Ammon's horn (tissue), 1 donor: ENCODE measurements at places on chromosomes 3 and 15.

DNA sequence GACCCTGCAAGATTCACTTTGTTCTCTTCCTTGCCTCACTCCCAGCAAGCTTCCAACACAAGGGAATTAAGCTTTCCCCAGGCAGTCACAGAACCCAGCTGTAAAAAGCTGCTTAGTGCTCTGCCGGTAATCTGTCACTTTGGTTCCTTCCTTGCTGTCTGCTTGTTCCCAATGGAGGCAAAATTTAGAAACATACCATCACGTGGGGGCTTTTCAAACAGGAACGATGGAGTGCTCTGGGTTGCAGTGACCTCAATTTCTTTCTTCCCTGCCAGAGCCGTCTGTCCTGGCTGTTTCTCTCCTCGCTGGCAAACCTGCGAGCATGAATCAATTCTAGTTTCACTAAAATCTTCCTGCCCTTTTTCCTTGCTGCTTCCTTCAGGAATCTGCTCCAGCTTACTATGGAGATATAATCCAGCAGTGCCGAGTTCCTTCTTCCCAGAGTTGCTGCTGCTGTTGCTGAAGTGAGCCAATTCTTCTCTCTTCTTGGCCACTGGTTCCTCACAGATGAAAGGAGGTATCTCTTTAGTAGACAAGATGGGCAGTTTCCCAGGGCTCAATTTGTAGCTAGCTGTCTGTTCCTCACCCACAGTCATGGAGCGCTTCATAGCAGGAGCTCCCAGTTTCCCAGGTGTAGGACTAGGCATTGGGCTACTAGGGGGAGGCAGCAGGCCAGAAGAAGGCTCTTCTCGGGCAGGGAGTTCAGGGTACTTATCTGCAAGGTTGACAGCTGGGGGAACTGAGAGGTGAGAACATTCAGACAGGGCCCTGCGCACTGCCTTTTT, 88.1 kb downstream of the DHX30 start:
- DNase-seq = peak; percentile 72

GRCh38 chr3:155748611-155749365, 3.9 kb upstream of the PLCH1 start:
- DNase-seq = no peak

DNA sequence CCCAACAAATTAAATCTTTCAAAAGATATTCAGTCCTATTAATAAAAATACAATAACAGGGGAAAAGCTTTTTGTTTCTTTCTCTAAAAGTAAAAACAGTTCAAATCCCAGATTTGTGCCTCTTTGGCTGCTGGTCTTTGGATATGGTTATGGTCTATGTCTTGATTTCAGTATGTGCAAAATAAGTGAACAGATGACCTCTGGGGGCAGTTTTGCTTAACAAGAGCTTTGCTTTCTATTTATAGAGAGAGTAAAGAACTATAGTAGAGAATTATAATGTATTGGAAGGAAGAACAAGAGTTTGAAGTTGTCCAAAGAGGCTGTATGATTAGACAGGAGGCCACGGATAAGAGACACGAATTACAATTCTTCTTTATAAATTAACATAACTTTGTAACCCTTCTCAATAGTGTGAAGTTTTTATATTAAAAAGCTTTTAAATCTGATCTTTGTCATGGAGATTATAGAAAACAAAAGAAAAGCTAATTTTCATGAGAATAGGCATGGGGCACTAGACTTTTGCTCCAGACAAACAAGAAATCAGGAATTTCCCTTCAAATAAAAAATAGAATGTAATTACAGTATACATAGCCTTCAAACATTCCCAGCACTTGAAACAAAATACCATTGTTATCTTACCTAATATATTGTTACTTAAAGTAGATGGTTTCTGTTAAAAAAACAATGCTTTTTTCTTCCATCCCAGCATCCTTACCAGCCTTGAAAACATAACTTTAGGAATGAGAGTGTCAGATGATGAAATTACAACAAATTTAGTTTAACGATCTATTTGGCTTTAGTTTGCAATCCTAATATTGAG, 432.7 kb upstream of the ARHGEF26 start:
- DNase-seq = no peak

DNA sequence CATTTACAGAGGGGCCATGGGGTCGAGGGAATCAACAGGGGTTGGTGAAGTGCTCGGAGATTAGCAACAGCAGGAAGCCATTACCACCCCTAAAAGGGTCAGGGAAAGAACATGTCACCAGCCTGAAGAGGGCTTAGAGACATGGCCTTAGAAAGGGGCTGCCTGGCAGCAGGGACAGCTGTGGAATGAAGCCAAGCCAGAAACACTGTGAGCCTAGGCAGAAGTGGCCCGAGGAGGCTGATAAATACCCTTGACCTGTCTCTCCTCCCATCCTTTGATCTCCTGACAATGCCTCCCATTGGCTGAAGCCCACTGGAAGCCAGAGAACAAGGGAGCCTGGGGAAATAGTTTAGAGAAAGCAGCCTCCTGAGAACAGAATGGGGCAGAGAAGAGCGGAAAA, 31.4 kb downstream of the GPD1L start:
- DNase-seq = no peak

DNA sequence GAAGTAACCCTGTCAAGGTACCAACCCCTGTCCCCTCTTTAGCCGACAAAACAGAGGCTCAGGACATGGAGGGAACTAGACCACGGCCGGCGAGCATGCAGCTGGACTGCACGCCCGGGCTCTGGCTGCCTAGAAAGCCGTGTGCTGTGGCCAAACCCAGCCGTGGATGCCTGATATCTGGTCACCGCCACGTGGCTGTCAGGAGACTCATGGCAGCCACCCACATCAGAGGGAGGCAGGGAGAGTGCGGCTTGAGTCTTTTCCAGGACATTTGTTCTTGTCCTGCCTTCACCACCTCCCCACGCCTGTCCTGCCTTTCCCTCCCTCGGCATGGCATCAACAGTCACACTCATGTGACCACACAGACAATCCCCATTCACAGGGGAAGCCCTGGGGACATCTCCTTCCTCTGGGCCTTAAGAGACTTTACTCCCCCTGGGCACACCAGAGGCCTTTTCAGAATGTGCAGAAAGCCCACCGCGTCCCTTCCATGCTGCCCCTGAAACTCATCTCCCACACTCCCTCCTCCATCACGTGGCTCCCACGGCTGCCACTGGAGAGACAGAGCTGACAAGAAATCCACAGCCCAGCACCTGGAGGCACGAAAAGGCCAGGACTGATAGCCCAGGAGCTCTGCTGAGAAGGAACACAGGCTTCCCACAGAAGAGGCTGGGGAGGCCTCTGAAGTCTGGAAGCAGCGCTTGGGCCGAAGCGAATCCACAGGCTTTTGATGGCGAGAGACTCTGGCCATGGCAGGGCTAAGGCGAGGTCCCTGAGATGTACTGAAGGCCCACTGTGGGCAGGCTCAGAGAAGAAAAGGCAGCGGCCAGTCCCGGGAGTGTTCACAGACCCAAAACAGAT, 71.2 kb upstream of the IQSEC1 start:
- DNase-seq = peak; percentile 52

DNA sequence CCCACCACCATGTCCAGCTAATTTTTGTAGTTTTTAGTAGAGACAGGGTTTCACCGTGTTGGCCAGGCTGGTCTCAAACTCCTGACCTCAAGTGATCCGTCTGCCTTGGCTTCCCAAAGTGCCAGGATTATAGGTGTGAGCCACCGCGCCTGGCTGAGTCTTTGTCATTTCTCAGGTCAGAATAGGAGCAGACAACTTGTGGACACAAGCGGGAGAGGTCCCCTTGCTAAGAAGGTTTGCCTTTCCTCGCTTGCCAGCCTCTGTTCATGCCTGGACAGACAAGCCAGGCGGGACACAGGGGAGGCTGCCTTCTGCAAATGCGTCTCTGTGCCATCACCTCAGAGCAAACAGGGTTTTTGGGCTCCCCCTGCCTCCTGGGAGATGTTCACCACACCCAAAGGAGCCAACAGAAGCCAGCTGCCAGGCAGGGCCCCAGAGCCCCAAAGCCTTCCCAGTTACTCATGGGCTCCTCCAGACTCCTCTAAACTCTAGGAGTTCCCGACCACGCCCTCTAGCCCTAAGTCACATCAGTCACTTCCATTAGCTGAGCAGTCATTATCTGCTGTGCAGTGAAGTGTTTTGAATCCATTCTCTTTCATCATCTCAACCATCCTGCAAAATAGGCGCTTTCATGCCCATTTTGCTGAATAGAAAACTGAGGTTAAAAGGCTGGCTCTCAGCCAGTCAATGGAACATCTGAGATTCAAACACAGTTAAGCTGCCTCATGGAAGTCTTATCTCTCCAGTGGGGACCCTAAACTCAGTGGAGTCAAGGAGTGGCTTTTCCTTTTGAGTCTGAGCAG, 245.0 kb downstream of the UACA start:
- DNase-seq = no peak

DNA sequence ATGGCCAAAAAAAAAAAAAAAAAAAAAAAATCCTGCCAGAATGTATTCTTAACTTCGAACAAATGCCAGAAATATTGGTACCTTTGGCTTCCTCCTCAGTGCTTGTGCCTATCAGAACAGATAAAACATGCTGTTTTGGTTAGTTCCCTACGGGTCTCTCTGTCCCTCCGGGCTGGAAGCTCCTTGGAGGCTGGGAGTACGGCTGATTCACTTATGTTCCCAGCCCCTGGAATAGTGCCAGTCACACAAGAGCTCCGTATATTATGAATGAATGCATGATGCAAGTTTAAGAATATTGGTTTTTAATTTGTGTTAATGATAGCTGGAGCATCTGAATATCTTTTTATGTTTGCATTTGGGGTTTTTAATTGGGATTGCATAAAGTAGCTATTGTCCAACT, 44.0 kb downstream of the NR2F2 start:
- DNase-seq = no peak

- DNase-seq = no peak
Observed at GRCh38 chr3:643376-643775, 446.8 kb downstream of the CHL1 start.

GRCh38 chr3:55357796-55358195, 129.3 kb downstream of the WNT5A start:
- DNase-seq = no peak

DNA sequence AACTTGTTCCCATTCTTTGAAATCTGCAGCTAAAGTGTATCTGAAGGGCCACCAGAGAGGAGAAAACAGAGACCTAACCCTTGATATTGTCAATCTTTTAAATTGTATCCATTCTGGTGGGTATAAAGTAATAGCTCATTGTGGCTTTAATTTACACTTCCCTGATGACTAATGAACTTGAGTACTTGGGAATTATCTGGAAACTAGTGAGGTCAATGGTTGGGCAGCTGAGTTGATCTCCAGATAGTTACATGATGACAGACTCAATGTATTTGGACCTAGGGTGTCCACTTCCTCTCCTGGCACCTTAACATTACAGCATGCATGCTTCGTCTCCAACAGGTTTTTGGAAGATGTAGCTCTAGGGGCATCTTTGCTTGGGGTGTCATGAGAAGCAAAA, 195.2 kb downstream of the PDCD6IP start:
- no peak for DNase-seq

GRCh38 chr3:4994144-4994730, 15.0 kb downstream of the BHLHE40 start:
- no peak for DNase-seq

DNA sequence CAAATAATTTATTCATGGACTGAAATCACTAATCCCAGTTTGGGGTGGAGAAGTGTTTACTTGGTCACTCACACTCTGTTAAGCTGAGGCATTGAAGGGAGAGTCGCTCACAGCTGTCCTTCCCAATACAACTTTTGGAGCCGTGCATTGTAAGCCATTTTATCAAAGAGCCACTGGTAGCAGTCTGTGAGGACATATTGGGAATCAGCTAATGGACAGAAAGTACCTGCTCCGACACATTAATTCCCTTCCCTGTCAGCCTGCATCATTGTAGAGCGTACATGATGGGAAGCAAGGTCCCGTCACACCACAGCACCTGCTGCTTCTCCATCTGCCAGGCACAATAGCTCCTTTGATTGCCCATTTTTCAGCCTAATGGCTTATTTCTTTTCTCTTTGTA, 643.2 kb downstream of the SQOR start:
- DNase-seq = peak; percentile 49

GRCh38 chr3:124858275-124858674, 28.9 kb downstream of the ITGB5 start:
- no peak for DNase-seq

- no peak for DNase-seq
Observed at GRCh38 chr3:36709281-36709680, 55.1 kb downstream of the DCLK3 start.

DNA sequence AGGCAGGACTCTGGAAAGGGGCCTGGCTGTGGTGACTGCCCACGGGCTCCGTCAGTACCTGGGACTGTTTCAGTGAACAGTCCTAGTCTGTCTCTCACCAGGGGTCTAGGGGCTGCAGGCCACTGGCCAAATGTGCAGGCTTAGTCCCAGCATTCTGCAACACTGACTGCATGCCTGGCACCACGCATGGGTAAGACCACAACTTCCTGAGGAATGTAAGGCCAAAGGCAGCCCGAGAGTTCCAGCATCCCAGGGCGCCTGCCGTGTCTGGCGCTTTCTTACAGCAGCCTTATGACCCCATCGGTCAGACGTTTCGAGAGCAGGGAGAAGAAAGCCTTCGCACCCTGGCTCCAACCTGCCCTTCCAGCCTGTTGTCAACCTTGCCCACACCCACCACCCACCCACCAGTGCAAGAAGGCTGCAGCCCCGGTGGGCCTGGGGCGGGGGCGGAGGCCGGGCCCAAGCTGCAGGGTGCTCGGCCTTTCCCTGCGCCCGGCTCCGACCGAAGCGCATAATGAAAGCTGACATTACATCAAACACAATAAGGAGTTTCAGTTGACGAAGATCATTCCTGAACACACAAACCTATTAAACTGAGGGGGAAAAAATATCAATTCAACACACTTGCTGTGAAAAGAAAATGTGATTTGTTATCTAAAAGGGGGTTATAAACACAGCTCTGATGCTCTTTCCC, 29.5 kb upstream of the TMEM115 start:
- no peak for DNase-seq

- peak; percentile 69 for DNase-seq
Observed at GRCh38 chr3:134197681-134198261, 52.9 kb downstream of the RYK start.

DNA sequence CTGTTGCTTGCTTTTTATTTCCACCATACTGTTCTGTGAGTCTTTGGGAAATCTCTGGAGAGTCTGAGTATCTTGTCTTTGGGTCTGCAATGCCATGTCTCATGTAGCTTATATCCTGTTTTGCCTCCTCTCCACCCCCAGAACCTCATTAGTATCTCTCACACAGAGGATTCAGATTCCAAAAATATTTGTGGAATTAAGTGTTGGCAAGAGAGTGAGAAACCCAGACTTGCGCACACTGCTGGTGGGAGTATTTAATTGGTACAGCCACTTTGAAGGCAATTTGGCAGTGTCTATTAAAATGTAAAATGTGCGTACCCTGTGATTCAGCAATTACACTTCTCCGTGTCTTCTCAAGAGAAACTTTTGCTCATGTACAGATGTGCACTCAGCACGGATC, 68.6 kb downstream of the ZNF621 start:
- DNase-seq = no peak

- no peak for DNase-seq
Observed at GRCh38 chr15:91465086-91465485, 365.0 kb downstream of the SV2B start.
